Panc1 (cell line): ENCODE measurements at places on chromosomes 1 and 21. TPM values are rescaled to one million over a fixed set of nuclear protein-coding genes. Genes with fewer than 3 reads are reported as not detected.

SPOCD1 gene
- total RNA-seq = 0.54 TPM

GBP7 gene
- not detected for total RNA-seq

SERINC2 gene
- total RNA-seq = 14.0 TPM

SMIM1 gene
- total RNA-seq = 35.5 TPM

NGF gene
- total RNA-seq = not detected

BRINP3 gene
- total RNA-seq = 1.0 TPM

PLA2G2A gene
- total RNA-seq = not detected

C4BPA gene
- total RNA-seq = 0.26 TPM

IGSF21 gene
- not detected for total RNA-seq

KLF17 gene
- total RNA-seq = not detected

SLC25A34 gene
- total RNA-seq = 0.64 TPM

SLAMF8 gene
- total RNA-seq = not detected

SLC45A1 gene
- total RNA-seq = 11.3 TPM

GRCh38 chr1:162175379-162176081 is 106.0 kb downstream of the NOS1AP start:
- DNase-seq = no peak

DNA sequence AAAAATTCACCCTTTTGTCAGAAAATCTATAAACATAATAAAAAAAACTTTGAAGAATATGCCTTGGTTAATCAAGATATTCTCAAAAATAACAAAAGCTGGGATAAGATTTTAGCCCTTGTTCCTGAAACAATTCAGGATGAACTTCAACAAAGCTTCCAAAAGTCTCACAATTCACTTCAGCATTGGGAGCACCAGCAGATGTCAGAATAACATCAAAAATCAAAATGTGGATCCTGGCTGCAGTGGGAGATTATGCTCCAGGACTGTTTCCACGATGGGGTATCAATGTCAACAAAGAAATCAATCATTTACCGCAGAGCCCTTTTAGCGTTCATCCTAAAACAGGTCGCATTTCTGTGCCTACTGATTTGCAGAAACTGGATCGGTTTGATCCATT is 35.2 kb downstream of the ZNF670 start:
- DNase-seq = no peak

DNA sequence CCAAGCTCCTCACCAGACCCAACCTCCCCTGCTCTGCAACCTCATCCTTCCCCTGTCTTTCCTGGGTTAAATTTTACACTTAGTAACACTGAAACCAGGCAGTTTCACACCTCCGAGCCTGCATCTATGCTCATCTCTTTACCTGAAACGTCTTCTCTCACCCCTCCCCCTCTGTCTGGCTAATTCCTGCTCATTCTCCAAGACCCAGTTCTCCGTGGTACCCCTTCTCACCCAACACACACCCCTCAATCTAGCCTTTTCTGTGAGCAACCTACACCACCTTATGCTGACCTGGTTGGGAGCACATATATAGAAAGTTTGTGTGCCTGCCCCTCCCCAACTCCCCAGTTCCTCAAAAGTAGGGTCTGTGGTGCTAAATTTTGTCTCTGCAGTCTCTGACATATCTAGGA is 3.7 kb upstream of the KIAA1614 start:
- no peak for DNase-seq

GRCh38 chr1:155657463-155657862 is 31.1 kb downstream of the YY1AP1 start:
- no peak for DNase-seq

- DNase-seq = peak; percentile 39
Observed at GRCh38 chr1:55284856-55285255, 69.7 kb upstream of the USP24 start.

DNA sequence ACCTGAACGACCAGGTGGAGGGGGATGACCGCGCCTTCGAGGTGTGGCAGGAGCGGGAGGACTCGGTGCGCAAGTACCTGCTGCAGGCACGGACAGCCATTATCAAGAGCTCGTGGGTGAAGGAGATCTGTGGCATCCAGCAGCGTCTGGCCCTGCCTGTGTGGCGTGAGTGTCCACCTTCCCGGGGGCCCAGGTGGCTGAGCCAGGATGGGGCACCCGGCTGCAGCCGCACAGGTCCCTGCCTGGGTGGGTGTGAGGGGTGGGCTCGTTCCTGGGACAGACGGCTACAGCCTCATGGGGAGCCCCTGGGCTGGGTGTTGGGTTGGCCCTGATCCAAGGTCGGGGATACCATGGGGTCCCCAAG is 65.2 kb downstream of the TRIM11 start:
- DNase-seq = no peak

DNA sequence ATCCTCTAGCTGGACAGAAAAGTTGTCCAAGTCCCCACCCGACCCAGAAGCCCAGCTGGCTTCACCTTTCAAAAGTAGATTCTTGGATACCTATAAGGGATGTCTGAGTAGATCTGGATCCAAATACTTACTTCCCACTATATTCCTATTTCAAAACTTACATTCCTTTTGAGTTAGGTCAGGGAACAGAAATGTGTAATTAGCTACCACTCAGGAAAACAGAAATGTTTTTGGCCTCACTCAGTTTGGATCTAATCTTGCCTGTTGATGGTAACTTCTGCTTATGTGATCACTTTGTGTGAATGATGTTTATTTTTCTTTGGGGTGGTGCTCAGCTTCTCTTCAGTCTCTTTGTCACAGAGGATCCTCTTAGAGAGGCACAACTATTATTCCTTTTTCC is 814.4 kb upstream of the RGS18 start:
- no peak for DNase-seq

DNA sequence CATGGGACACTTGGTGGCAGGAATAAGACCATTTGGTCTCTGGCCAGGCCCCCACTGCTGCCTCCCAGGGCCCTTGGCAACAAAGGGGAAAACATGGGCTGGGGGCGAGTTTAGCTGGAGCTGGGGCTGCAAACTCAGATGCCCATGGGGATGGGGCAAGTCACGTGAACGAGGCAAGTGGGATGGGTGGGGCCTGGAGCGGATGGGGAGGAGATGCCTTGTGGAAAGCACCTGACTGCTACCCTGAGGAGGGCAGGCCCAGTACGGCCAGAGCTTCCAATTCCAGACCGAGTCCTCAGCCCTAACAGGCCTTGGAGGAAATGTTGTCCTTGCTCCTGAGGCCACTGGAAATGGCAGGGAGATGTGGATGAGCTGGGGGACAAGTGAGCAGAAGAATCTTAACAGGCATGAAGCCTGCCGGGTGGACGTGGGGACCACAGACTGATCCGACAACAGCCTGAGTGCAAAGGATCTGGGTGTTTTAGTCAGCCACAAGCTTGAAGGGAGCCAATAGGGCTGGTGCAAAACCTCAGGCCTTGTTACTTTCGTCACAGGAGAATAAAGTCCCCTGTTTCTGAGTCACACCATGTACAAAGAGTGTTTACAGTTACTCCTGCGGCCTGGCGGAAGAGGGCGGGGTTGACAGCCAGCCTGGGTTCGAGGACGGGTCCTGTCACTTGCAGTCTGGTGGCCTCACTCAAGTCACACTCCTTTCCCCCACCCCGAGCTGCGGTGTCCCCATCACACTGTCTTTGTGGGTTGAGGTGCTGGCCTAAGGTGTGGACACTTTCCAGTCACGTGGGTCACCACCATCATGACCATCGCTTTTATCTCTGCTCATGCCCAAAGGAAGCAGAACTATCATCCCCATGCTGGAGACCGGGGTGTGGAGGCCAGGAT is 19.1 kb downstream of the RUNX3 start:
- DNase-seq = no peak

DNA sequence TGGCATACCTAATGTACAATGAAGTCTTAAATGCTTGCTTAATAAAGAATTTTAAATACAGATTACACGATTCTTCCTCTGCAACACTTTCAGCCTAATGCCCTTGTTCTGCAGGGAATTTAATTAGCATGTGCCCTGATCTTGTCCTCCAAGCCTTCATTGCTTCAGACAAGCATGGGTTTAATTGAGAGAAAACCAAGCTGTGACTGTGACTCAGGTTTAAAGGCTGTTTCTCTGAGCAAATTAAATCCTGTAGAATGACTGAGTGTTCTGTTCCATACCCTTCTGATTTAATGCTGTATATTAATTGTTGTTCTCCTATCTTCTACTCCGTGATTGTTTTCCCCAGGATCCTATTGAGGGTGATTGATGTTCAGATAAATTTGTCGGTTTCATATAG is 269.0 kb upstream of the PRMT6 start:
- DNase-seq = no peak

GRCh38 chr1:39214021-39214713 is 9.7 kb downstream of the MACF1 start:
- no peak for DNase-seq

DNA sequence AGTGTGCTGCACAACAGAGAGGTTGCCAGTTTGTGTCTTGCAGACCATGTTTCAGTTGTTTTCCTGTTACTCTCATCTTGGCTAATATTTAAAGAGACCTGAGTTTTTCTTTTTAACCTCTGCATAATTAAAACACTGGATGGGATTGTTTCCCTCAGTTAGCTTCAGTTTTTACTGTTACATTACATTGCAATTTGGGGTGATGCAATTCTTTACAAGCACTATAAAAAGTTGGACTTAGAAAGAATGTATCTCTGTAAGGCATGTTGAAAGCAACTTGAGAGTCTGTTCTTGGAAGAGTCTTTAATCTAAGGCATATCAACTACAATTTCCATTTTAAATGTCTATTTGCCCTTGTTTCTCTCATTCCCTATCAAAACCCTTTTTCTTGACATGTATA is 99.1 kb downstream of the DNM3 start:
- DNase-seq = no peak

DNA sequence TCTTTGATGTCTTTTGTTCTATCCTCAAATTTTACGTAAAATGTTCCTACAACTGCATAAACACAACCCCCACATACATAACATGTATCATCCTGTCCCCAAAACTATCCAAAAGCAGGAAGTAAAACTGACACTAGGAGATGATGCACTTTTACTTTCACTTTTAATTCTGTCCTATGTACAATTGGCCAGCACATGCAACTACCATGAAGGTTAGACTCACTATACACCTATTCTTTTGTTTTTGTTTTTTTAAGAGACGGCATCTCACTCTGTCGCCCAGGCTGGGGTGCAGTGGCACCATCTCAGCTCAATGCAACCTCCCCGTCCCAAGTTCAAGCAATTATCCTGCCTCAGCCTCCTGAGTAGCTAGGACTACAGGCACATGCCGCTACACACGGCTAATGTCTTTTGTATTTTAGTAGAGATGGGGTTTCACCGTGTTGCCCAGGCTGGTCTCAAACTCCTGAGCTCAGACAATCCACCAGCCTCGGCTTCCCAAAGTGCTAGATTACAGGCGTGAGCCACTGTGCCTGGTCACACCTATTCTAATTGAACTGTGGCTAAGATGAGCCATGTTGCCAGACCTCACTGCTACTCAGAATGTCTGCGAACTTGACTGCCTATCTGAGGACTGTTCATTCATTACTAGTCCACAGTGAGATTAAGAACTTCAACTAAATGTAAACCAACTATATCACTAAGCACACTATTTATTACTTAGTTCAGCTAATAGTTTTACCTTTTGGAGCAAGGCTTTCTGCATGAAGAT is 48.0 kb downstream of the TOR3A start:
- no peak for DNase-seq

DNA sequence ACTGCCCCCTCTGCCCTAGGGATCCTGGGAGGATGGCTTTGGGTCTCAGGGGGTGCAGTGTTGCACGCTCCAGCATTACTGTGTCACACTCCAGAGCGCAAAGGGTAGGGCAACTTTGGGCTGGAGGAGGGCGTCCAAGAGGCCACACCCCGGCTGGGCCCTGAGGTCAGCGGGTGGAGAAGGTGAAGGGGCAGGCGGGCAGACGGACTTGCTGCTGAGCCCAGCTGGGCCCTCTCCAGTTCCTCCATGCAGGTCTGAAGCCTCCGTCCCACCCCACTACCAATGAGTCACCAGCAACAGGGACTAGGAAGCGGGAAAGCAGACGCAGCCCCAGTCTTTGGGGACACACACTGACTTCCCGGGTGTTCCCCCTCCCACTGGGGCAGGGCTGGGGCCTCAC is 116.0 kb downstream of the CASZ1 start:
- no peak for DNase-seq

- DNase-seq = no peak
Observed at GRCh38 chr1:205676597-205676996, 3.7 kb downstream of the SLC45A3 start.

DNA sequence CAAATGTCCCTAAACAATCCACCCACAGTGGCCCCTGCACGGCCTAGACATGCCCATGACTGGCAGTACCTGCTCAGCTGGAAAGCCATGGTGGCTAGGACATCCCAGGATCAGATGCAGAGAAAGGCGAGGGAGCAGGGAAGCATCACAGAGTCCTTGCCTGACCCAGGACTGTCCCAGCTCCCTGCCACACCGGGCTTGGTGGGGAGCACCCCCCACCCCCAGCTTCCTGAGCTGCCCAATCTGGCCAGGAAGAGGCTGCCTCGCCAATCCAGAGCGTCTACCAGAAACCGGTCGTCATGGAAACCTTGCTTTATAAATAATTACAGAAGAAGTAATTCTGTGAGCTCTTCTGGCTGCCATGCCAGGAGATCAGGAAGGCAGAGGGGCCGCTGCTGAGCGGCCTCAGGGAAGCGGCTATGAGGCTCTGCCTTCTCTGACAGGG is 34.8 kb downstream of the ACOT7 start:
- DNase-seq = no peak

- DNase-seq = no peak
Observed at GRCh38 chr1:194476872-194477271, 1290.5 kb upstream of the B3GALT2 start.

GRCh38 chr1:12434174-12434573 is 183.8 kb downstream of the DHRS3 start:
- no peak for DNase-seq
